NCI-H1105 treated with DMSO at 0.1 percent for 48 hours (cell line): ENCODE measurements at places on chromosomes 13 and 19.
A peak's percentile ranks its signal among the peaks of the same experiment; 100 is the strongest.

GRCh38 chr13:30376426-30377311, 45.6 kb upstream of the UBE2L5 start:
- peak; percentile 51 for DNase-seq

DNA sequence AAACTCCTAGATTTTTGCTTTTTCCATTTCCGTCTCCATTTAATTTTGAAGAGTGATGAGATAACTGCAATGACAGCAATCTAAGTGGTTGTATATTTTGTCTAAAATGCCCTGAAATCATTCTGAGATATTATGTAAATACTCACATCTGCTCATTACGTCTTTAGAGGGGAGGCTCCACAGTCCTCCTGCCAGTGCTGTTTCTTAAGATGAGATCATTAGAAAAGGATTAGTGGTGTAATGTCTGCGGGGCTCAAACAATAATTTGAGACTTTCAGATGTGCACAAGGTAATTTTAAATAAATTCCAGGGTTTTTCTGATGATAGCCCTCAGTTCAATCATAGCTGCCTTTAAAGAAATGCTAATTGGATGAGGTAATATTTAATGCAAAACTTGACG, 437.9 kb downstream of the FOXO1 start:
- no peak for DNase-seq

- no peak for DNase-seq
Measured at GRCh38 chr13:33132644-33133440, 116.6 kb downstream of the KL start.

DNA sequence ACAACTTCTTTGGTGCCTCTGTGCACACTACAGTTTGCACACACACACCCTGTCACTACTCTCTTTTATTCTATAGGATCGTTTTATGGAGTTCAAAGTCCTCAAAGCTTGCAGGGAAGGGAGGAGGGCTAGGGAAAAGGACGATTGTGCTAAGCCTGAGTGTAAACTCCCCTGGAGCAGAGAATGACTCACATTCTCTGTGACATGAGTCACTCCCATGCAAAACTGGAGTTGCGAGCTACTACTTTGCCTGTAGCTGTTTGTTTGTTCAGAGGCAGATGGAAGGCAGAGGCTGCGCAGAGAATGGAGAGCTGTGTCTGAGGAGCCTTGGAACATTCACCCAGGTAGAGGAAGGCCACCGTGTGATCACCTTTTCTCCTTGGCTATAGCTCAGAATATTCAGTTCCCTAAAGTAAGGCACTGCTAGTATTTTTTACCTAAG, 80.5 kb upstream of the MBNL2 start:
- DNase-seq = no peak

- DNase-seq = no peak
Measured at GRCh38 chr19:36259211-36259610, 44.3 kb downstream of the ZNF146 start.

GRCh38 chr13:95382916-95383315, 81.7 kb upstream of the ABCC4 start:
- DNase-seq = no peak

- peak; percentile 51 for DNase-seq
Measured at GRCh38 chr19:35715981-35716800, 1.6 kb upstream of the KMT2B start.

DNA sequence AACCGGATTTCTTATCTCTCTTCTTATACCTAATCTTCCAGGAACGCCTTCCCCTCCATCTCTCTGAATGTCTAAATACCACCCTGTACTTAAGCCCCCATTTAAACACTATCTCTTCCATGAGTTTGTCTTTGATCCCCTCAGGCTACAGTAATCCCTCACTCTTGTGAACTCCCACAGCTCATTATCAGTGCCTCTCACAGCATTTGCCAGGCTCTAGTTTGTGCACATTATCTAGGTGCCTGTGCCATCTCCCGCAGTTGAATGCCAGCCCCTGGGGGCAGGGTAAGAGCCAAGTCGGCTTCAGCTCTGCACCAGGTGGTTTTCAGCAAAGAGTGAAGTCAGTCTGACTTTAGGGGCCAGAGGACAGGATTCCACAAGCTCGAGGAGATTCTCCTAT, 71.4 kb downstream of the FREM2 start:
- no peak for DNase-seq

- no peak for DNase-seq
Measured at GRCh38 chr13:40644838-40645604, 21.4 kb downstream of the FOXO1 start.

- DNase-seq = peak; percentile 2
Measured at GRCh38 chr13:32734511-32734910, 148.3 kb downstream of the PDS5B start.

GRCh38 chr13:31063772-31064171, 97.9 kb downstream of the HSPH1 start:
- DNase-seq = no peak

- DNase-seq = peak; percentile 51
Measured at GRCh38 chr19:4851551-4852290, 15.7 kb downstream of the PLIN3 start.

- DNase-seq = no peak
Measured at GRCh38 chr13:40375489-40376171, 290.8 kb downstream of the FOXO1 start.

DNA sequence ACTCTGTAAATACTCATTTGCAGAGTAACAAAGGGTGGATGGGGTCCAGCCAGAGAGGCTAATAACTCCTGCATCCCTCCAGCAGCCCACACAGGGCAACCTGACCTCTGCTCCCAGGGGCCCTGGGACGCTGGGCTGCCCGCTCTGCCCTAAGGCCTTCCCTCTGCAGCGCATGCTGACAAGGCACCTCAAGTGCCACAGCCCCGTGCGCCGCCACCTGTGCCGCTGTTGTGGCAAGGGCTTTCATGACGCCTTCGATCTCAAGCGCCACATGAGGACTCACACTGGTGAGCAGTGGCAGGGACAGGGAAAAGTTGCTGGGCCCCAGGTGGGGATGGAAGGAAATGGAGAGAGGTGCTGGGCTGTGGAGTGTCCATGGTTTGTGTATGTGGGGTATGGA, 1.7 kb downstream of the OVOL3 start:
- no peak for DNase-seq

DNA sequence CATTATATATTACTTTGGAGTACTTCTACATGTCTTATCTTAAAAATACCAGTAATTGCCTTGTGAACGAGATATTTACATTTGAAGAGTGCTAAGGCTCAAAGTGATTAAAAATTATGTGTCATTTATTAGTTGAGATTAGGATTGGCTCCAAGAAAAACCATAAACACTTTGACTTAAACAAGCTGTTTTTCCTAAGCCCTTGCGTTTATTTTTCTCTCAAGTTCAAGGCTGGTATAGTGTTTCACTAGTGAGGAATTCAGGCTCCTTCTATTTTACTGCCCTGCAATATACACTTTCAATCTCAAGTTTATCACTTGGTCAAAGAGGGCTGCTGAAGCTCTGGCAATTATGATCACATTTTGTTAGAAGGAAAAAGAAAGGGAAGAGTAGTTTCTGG, 49.9 kb downstream of the UFM1 start:
- DNase-seq = no peak

GRCh38 chr19:47813304-47813994, 8.3 kb upstream of the CRX start:
- peak; percentile 39 for DNase-seq

GRCh38 chr13:106565127-106565775, 2.7 kb downstream of the ARGLU1 start:
- DNase-seq = no peak

DNA sequence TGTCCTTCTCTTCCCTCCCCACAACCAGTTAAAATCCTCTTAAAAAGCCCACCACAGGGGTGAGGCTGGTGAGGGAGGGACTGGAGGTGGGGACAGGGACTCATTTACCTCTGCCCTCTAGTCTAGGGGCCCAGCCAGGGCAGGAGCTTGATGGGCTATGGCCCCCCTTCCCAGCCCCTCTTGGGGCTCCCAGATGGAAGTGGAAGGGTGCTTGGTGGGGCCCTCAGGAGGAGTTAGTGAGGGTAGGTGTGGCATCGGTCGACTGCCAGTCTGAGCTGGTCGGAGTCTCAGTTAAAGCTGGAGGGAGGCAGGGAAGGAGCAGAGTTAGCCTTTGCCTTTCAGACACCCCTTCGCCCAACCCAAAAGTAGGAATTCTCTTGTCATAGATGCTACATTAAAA, 10.5 kb downstream of the ZNF526 start:
- no peak for DNase-seq

DNA sequence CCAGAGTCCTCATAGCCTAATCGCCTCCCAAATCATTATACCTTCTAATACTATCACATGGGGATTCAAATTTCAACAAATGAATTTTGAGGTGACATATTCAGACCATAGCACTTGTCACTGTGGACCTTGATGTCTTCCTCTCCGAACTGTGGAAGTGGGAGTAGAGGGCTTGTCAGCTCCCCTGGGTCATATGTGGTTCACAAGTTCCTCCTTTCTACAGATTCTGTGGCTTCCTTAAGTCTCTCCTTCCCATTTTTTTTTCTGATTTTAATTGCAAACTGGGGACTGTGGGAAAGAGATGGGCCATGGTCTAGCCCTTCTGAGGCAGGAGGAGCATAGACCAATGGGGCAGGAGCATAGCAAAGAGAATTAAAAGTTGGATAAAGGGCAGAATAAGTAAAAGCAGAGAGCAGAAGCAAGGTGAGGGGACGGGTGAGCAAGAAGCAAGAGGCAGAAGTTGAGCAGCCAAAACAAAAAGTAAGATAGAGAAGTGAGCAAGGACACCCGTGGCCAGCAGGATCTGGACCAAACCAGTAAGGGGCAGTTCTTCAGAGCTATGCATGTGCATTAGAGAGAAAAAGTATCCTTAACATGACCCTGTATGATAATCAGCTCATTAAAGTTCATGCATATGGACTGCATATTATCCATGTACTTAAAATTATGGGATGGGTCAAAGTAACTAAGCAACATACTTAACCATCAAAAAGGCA, 2.6 kb upstream of the SIGLEC7 start:
- DNase-seq = no peak

- no peak for DNase-seq
Measured at GRCh38 chr19:50399368-50399745, 15.2 kb downstream of the POLD1 start.

DNA sequence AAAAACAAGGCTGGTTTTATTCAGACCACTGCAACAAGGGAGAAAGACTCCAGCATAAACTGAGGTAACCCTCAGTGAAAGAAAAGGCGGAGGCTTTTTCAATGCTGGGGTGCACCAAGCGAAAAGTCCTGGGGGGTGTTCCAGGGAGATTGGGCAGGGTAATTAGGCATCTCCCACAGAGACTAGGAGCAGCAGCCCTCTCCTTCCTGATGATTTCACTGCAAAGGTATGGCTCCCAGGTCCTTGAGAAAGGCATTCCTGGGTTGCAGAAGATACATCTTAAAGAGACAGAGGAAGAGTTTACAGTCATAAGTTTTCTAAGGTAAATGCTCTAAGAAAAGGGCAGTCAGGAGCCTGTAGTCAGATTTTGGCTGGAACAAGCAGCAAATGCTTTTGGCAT, 412.0 kb downstream of the FOXO1 start:
- no peak for DNase-seq

- no peak for DNase-seq
Measured at GRCh38 chr19:39166571-39167391, 30.0 kb upstream of the NCCRP1 start.

DNA sequence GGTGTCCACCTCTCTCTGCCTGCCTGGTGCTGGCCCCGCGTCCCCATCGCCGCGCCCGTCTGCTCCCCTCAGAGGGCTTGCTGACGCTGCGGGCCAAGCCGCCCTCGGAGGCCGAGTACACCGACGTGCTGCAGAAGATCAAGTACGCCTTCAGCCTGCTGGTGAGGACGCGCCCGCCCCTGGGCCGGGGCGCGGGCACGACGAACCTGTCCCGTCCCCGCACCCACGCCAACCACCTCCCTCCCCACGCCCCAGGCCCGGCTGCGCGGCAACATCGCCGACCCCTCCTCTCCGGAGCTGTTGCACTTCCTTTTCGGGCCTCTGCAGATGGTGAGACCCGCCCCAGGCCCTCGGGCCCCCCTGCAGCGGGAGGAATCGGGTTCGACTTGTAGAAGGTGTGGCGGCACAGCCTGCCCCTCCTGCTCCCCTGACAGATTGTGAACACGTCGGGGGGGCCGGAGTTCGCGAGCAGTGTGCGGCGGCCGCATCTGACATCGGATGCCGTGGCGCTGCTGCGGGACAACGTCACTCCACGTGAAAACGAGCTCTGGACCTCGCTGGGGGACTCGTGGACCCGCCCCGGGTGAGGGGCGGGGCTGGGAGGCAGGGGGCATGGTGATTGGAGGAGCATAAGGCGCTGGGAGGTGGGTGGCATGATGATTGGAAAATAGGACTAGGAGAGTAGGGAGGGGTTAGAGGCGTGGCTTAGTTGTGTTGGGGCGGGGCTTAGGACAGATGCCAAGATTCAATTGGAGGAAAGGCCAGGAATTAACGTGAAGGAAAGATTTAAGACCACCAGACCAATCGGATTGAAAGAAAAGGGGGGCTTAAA, 6.6 kb downstream of the EPS8L1 start:
- no peak for DNase-seq

DNA sequence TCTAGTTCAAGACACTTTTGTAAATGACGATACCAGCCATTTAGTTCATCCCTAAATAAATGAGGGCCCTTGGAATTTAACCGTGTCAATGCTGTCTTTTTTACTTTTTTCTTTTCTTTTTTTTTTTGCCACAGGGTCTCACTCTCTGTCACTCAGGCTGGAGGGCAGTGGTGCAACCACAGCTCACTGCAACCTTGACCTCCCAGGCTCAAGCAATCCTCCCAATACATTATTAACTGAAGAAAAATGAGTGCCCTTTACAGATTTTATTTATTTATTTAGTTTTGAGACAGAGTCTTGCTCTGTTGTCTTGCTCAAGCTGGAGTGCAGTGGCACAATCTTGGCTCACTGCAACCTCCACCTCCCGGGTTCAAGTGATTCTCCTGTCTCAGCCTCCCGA, 2.9 kb upstream of the MED4 start:
- DNase-seq = no peak

DNA sequence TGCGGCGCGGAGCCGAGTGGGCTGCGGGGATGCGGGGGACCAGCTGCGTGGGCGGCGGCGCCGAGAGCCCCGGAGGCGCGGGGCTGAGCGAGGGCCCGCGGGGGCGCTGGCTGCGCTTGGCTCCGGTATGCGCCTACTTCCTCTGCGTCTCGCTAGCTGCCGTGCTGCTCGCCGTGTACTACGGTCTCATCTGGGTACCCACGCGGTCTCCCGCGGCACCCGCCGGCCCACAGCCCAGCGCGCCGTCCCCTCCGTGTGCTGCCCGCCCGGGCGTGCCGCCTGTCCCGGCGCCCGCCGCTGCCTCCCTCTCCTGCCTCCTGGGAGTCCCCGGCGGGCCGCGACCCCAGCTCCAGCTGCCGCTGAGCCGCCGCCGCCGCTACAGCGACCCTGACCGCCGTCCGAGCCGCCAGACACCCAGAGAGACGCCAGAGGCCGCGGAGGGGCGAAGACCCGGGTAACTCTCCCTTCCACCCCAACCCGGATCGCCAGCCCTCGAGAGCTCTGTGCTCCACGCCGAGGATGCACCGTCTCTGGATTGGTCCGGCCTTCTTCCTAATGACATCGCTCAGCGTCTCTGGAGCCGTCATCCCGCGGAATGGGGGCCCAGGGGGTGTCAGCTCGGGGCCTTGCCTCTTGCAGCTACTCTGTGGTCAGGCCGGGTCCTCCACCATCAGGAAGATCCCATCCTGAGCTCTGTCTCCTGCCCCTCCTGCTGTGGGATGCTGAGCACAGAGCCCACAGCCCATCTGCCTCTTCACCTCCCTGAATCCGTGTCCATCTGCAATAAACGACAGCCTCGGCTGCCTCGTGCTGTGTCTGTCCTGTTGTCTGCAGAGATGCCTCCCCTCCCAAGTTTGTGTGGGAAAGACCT, 441 bp downstream of the INAFM1 start:
- no peak for DNase-seq
